ENCODE measurements at places on chromosomes 16 and 17.

GRCh38 chr17:81710514-81711308 lies 1.4 kb upstream of the SLC25A10 start:
- peak; percentile 37 for DNase-seq

- DNase-seq: no peak
Observed at GRCh38 chr16:83705856-83706255, 101.9 kb upstream of the HSBP1 start.

- peak; percentile 75 for DNase-seq
Observed at GRCh38 chr16:86353148-86353547, 157.2 kb upstream of the FOXF1 start.

- DNase-seq: peak; percentile 35
Observed at GRCh38 chr17:44363613-44364159, at the start of gene FAM171A2. Gene FAM171A2 (minus strand): TSS chr17:44363853. CDS start chr17:44363714, 139 bp downstream.

GRCh38 chr16:86427433-86427851 lies 82.9 kb upstream of the FOXF1 start:
- no peak for DNase-seq

- DNase-seq: no peak
Observed at GRCh38 chr16:1777375-1778199, 4.7 kb upstream of the MRPS34 start.
